Activated CD4-positive, alpha-beta T cell treated with anti-CD3 and anti-CD28 coated beads, Interleukin-2, amount 10 ng/mL, durations not matched to agents 24 days and 14 days (primary cell): ENCODE measurements at places on chromosomes 6 and 20. TPM values are rescaled to one million over a fixed set of nuclear protein-coding genes. Genes with fewer than 3 reads are reported as not detected.

GFRAL gene
- total RNA-seq, result not detected in 2 replicates

E2F1 gene
- total RNA-seq, result 77.2 and 78.3 TPM in 2 replicates

PXT1 gene
- total RNA-seq, result 0.09 and 0.30 TPM in 2 replicates

NINL gene
- total RNA-seq, result 3.0 and 3.5 TPM in 2 replicates

NFYA gene
- 31.2 TPM in 2 replicates for total RNA-seq

NKX2-4 gene
- total RNA-seq, result not detected in 2 replicates

CRISP2 gene
- not detected in 2 replicates for total RNA-seq

DNA sequence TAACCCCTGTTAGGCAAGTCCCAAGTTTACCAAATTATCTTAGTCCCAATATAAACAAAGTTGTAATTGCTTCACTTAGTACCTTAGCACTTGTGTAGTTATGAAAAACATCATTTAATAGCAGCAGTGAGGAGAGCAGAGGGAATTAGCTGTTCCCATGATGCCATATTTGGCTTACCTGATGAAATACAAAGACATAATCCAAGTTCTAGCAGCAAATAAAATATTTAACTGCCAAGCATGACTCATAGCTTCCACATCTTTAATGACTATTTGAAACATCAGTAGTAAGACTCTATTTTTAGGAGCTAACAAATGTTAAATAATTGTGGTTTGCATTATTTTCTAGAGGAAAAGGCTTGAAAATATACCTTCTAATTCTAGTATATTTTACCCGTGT lies 94.0 kb upstream of the MCHR2 start:
- no peak for DNase-seq

- no peak for DNase-seq
Measured at GRCh38 chr20:10660661-10661060, 13.1 kb downstream of the JAG1 start.

DNA sequence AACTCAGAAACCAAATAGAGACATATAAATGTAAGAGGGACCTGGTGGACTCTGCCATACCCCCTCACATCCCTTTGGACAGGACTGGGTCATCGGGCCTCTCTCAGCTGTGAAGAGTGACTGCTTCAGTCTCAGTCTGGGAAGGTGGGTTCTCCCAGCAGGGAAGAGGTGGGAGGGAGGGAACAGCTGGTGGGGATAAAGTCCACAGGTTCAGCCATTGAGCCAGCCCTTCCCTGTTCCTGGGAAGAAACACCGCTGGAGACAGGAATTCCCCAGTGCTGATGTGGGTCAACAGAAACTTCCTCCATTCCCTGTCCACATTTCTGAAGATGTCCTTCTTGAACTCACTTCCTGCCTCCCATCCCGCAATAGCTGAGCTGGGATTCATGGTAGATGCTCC lies 209.2 kb upstream of the PMEPA1 start:
- no peak for DNase-seq

GRCh38 chr6:50305660-50306059 lies 255.9 kb upstream of the DEFB112 start:
- DNase-seq, result no peak

GRCh38 chr6:2480267-2480966 lies 235.0 kb upstream of the GMDS start:
- no peak for DNase-seq

DNA sequence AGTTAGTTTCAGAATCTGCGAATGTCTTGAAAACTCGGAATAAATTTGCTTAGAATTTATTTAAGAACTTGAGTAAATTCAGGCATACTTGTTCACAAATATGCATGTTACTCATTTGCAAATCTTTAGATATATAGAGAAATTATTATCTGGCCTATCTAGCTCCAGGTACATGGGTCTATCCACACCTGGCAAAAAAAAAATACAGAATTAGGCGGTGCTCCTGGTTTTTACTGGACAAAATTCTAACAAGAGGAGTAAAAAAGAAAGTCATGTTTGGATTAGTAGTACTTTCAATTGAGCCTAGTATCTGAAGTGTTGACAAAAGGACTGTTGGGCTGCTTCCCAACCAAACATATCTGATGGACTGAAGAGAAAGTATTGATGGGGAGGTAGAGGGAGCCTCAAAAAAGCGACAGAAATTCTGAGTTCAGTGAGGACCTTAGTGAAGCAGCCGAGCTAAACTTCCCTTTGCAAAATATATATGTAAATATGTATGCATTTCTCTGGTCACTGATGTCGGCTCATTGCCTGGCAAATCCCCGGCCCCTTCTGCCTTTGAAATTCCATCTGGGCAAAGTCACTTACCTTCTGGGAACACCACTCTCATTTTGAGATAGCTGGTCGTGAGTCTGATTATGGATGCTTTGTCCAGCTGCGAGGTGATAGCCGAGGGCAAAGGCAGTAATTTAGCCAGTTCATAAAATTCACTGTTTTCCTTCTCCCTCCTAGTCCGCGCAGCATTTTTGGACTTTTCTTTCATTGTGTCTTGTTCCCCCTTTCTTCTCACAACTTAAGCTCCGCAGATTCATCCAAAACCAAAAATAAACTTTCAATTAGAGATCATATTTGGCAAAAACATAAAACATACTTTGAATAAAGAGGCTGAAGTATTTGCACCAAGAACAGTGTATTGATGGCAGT lies 1.8 kb downstream of the SIM1 start:
- DNase-seq, result no peak

GRCh38 chr6:105836889-105837288 lies 249.2 kb upstream of the PRDM1 start:
- DNase-seq, result peak; percentile 45

- no peak for DNase-seq
Measured at GRCh38 chr6:115890238-115890637, 170.5 kb downstream of the FRK start.

- no peak for DNase-seq
Measured at GRCh38 chr6:610882-611281, 46.0 kb downstream of the HUS1B start.

DNA sequence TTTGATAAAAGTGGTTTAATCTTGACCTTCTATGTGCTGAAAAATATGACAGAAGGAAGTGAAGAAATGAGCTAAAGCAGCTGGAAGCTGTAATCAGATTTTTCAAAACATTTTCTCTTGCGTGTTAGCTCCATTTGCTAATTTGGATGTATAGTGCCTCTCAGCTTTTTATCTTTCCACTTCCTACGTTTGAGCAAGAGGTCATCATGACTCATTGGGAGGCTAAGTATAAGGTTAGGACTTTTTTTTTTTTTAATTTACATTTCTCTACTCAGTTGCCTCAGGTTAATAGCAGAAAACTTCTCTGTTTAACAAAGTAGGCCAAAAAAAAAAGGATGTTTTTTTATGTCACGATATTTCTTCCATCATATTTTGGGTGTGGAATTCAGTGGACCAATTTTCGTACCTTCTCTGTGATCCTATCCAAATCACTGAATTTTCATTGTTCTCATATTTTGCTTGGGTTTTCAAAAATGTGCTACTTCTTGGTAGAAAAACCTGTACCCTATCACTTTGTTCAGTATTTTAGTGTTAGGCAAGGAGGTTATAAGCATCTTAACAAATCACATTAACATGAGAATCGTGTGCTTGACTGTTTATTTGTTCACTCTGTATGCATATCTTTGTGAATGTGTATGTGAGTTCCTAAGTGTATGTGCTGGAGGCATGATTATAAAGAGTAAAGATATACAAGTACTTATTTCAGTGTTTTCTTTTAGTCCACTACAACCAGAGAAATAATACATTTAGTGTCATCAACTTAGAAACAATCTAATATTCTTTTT lies 1028.3 kb upstream of the EYS start:
- DNase-seq, result no peak

DNA sequence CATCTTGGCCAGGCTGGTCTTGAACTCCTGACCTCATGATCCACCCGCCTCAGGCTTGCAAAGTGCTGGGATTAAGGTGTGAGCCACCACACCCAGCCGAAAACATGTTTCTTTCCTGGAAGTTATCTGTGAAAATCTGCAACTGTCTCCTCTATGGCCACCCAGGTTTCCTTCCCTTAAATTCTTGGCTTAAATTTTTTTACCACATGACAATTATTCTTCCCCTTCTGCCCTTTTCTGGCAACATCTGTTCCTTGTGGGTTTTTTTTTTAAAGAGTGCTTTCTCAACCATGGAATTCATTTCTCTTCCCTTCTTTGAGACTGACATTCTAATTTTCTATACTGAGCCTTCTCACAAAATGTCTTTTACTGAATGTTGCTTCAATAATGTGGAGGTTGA lies 59.6 kb downstream of the DOK5 start:
- DNase-seq, result no peak

DNA sequence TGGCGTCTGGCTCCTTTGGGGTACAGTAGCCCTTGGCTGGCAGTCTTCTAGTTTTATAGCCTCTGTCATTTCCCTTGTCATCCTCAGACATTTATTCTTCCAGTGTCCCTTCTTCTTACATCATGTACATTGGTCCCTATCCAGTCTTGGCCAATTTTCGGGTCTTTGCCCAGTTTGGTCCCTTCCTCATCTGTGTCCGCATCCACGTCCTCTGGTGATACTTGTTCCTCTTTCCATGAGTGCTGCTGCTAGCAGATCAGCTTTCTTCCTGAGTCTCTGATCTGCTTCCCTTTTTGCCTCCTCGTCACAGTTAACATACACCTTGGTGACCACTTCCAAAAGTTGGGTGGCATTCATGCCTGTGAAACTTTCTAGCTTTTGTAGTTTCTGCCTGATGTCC lies 86.2 kb upstream of the GPR6 start:
- no peak for DNase-seq

- DNase-seq, result no peak
Measured at GRCh38 chr6:111800821-111801220, 72.4 kb downstream of the FYN start.
